A549 treated with RU486 at 1 μM for 4 hours (cell line): ENCODE measurements at places on chromosomes 2 and 18. TPM values are rescaled to one million over a fixed set of nuclear protein-coding genes. Genes with fewer than 3 reads are reported as not detected.

The GKN1 gene
- 0.34 to 1.2 TPM (median 0.54 TPM) in 5 replicates for total RNA-seq

The ATP5F1A gene
- 302 to 346 TPM (median 313 TPM) in 5 replicates for total RNA-seq

The CD8B gene
- total RNA-seq = not detected in 5 replicates

The SCN3A gene
- 0.02 TPM in 2 of 5 replicates, not detected in the others for total RNA-seq

The OR6B2 gene
- not detected in 5 replicates for total RNA-seq

The FAM124B gene
- total RNA-seq = 0.06 TPM in 1 of 5 replicates, not detected in the others

The DPYSL5 gene
- 3.2 to 8.0 TPM (median 4.0 TPM) in 5 replicates for total RNA-seq

The ACAA2 gene
- total RNA-seq = 62.3 to 80.4 TPM (median 73.5 TPM) in 5 replicates

The SERPINB2 gene
- total RNA-seq = 0.17 TPM in 1 of 5 replicates, not detected in the others

The SLC11A1 gene
- total RNA-seq = 0.16 to 0.27 TPM (median 0.21 TPM) in 5 replicates

The ZNF513 gene
- total RNA-seq = 9.6 to 15.2 TPM (median 13.8 TPM) in 5 replicates

The HOXD3 gene
- 0.14 to 0.33 TPM (median 0.21 TPM) in 4 of 5 replicates, not detected in the other for total RNA-seq

The MROH2A gene
- total RNA-seq = 0.18 to 0.31 TPM (median 0.24 TPM) in 4 of 5 replicates, not detected in the other

The MAP2 gene
- total RNA-seq = 0.40 to 0.80 TPM (median 0.44 TPM) in 5 replicates

The CYS1 gene
- total RNA-seq = 0.90 to 1.6 TPM (median 1.4 TPM) in 5 replicates

The SKA1 gene
- total RNA-seq = 10.4 to 14.0 TPM (median 12.1 TPM) in 5 replicates

The CHST10 gene
- 16.2 to 17.4 TPM (median 16.7 TPM) in 5 replicates for total RNA-seq

The CCDC74B gene
- total RNA-seq = 5.4 to 7.8 TPM (median 6.5 TPM) in 5 replicates

The PRSS56 gene
- 0.14 to 0.27 TPM (median 0.22 TPM) in 4 of 5 replicates, not detected in the other for total RNA-seq

The KLHL41 gene
- 0.08 to 0.43 TPM (median 0.23 TPM) in 5 replicates for total RNA-seq

The EVX2 gene
- total RNA-seq = 0.02 TPM in 1 of 5 replicates, not detected in the others

The ASXL2 gene
- total RNA-seq = 9.2 to 15.1 TPM (median 14.7 TPM) in 5 replicates

The DLGAP1 gene
- 0.03 to 0.10 TPM in 2 of 5 replicates, not detected in the others for total RNA-seq

The OSR1 gene
- total RNA-seq = 5.1 to 8.3 TPM (median 6.0 TPM) in 5 replicates

The SPP2 gene
- total RNA-seq = not detected in 5 replicates

The PREB gene
- total RNA-seq = 46.4 to 65.5 TPM (median 62.6 TPM) in 5 replicates

The HJURP gene
- total RNA-seq = 76.2 to 89.5 TPM (median 80.6 TPM) in 5 replicates

The EVA1A gene
- 12.3 to 18.2 TPM (median 14.5 TPM) in 5 replicates for total RNA-seq

The DPP10 gene
- total RNA-seq = not detected in 5 replicates

The SERPINB12 gene
- not detected in 5 replicates for total RNA-seq

The SERPINB10 gene
- not detected in 5 replicates for total RNA-seq

The CHPF gene
- total RNA-seq = 17.5 to 36.2 TPM (median 29.9 TPM) in 5 replicates

The KCNE4 gene
- 0.63 to 1.2 TPM (median 0.79 TPM) in 5 replicates for total RNA-seq

The DCDC2C gene
- 0.24 to 0.54 TPM (median 0.30 TPM) in 5 replicates for total RNA-seq

The ZNF892 gene
- total RNA-seq = 0.23 to 0.51 TPM (median 0.42 TPM) in 5 replicates

The TRIB2 gene
- 0.13 to 0.81 TPM (median 0.31 TPM) in 5 replicates for total RNA-seq
